ENCODE measurements at places on chromosomes 3 and 15.

DNA sequence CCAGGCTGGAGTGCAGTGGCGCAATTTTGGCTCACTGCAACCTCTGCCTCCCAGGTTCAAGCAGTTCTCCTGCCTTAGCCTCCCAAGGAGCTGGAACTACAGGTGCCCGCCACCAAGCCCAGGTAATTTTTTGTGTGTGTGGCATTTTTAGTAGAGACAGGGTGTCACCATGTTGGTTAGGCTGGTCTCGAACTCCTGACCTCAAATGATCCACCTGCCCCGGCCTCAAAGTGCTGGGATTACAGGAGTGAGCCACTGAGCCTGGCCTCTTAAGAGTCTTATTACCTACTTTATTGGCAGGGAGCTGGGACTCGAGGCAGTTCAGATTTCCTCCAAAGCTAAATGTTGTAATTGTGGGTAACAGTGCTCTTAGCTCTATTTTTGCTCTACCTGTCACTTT, 16.4 kb downstream of the PXYLP1 start:
- no peak for DNase-seq

DNA sequence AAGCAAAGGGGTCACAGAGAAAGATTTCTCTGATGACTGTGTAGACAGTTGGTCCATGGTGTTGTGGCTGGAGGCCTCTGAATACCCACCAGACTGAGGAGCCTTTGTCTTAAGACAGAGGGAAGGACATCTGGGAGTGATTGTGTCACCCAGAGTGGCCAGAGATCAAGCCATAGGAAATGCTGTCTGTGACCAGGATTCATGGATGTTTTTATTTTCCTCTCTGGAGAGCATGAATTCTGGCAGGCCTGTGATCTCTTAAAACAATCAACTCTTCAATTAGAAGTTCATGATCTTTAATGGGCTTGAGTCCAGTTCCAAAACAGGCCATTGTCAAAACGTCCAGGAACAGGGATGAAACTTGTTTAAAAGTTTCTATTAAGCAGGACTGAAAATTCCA, 198.9 kb upstream of the CTDSPL start:
- no peak for DNase-seq

DNA sequence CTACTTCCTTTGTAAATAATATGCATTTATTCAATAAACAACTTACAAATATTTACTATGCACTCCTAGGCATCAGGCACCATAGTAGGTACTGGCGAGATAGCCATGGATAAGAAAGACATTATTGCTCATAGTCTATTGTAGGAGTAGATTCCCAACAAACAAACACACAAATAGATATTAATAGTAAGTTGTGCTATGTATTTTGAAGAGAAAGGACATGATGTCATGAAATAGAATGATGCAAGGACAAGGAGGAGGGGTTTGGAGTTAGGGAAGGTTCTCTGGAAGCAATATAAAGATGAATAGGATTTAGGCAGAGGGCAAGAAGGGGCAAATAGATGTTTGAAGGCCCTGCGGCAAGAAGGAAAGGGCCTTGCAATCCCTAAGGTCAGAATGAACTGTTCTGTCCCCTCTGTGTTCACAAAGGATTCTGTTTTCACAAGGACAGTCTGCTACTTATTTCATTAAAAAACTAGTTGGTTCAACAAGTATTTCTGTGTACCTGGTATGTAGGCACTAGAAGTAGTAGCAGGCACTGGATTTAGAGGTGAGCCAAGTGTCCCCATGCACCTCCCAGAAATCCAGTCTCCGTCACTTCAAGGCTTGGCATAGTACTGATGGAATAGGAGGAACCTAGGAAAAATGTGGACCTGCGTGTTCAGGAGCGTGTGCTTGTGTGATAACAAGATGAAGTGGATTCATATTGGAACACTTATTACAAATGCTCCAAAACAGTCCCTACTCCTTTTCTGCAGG, 231.8 kb upstream of the TPRG1 start:
- no peak for DNase-seq

DNA sequence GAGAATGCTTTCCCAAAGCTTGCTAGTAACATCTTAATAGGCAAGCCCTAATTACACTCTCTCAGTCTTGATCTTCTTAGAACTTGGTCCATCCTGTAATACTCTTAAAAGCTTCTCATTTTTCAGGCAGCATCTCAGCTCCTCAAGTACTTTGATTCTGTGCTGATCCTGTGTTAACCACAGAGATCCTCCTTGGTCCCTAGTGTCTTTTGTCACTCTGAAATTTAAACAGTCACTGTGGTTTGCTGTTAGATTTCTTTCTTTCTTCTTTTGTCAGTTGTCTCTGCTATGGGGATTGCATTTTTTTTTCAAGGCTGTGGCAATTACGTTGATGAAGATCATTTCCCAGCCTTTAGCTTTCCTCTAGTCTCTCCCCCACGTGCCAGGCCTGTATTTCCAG, 26.0 kb upstream of the UBE3A start:
- DNase-seq, result no peak
